ENCODE measurements at places on chromosomes 11 and 22. TPM values are rescaled to one million over a fixed set of nuclear protein-coding genes. Genes with fewer than 3 reads are reported as not detected.

TSSK2 gene
- total RNA-seq = not detected

ADAMTS15 gene
- not detected for total RNA-seq

NAV2 gene
- 6.5 TPM for total RNA-seq

DNA sequence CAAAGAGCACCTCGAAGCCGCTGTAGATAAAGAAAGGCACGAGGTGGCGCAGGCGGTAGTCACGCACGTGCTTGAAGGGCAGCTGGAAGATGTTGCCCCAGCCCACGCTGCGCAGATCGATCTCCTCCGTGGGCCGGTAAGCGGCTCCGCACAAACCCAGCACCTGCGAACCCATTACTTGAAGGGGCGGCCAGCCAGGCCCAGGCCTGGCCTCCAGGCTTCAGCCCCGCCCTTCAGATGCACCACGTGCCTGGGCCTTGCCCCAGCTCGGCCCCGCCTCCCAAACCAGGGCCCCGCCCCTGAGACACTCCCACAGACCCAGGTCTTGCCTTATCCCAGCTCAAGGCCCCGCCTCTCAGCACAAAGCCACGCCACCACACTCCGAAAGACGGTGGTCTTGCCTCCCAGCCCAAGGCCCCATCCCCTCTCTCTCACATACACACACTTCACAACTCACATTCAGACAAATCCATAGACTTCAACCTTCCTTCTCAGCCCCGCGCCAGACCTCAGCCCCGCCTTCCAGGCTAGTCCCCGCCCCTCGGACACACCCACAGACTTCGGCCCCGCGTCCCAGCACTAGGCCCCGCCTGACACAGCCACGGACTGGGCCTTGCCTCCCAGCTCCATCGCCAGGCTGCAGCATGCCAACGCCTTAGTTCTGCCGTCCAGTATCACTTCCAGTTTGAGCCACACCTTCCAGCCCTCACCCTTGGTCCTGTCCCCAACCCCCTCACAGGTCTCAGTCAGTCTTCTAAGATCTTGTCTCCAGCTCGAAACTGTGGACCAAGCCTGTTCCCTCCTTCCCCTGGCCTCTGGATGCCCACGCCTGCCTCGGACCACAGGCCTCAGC, 7.0 kb downstream of the UNC93B1 start:
- DNase-seq = no peak

DNA sequence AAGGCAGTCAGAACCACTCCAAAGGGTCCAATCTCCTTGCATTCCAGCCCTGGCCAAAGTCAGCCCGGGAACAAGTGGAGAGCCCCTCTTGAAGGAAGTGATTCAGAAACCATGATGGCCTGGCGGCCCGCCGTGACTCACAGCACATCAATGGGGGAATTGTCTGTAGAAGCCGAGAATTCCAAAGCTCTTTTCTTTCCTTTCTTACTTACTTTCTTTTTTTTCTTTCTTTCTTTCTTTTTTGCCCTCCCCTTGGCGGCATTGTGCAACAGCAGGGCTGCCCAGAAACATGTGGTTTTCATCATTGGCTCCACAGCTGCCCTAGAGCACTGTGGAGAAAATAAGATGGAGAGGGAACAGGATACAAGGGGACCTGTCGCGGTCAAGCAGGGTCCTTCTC, 140.2 kb upstream of the TIMP3 start:
- DNase-seq = no peak

GRCh38 chr22:29096736-29097669, 24.2 kb downstream of the KREMEN1 start:
- no peak for DNase-seq

All from GM12878 (cell line).